ENCODE measurements at places on chromosomes 1 and 21. TPM values are rescaled to one million over a fixed set of nuclear protein-coding genes. Genes with fewer than 3 reads are reported as not detected.

SEC16B gene
- 0.42 TPM for total RNA-seq

FBLIM1 gene
- total RNA-seq: 98.4 TPM

TMEM269 gene
- 0.05 TPM for total RNA-seq

AK4 gene
- 39.7 TPM for total RNA-seq

NPPA gene
- not detected for total RNA-seq

KCNK2 gene
- not detected for total RNA-seq

NR0B2 gene
- total RNA-seq: not detected

AK5 gene
- total RNA-seq: 2.3 TPM

DSTYK gene
- total RNA-seq: 8.9 TPM

SLC2A1 gene
- 1,064 TPM for total RNA-seq

NTMT2 gene
- not detected for total RNA-seq

ANKRD45 gene
- not detected for total RNA-seq

KRTAP19-1 gene
- not detected for total RNA-seq

All from airway epithelial cell (primary cell).